CD4-positive, alpha-beta T cell treated with Interleukin-21 for 1 hour (primary cell): ENCODE measurements at places on chromosomes 11 and 22.

GRCh38 chr11:33172996-33173395, 11.7 kb upstream of the CSTF3 start:
- no peak for DNase-seq

DNA sequence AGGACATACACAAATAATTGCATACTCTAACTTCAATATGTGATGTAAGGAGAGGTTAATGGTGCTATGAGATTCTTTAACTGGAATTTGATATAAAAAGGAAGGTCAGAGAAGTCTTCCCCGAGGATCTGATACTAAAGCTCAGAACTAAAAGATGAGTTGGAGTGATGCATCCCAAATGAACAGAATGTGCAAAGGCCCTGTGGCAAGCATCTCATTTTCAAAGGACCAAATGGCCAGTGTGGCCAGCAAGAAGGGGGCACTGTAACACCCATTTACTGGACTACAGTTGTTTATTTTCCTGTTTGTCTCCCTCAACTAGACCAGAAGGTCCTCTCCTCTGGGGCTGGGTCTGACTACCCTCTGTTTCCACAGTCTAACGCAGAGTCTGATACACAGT, 114.9 kb upstream of the ASPHD2 start:
- no peak for DNase-seq

GRCh38 chr11:118073554-118073953, 3.3 kb upstream of the TMPRSS4 start:
- DNase-seq = no peak

DNA sequence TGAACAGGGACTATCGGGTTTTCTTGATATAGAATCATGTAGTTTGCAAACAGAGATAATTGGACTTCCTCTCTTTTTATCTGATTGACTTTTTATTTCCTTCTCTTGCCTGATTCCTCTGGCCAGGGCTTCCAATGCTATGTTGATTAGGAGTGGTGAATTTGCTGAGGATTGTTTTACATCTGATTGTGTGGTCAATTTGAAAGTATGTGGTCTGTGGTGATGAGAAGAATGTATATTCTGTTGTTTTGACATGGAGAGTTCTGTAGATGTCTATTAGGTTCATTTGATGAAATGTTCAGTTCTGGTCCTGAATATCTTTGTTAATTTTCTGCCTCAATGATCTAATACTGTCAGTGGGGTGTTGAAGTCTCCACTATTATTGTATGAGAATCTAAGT, 713.2 kb upstream of the CCDC179 start:
- no peak for DNase-seq

- no peak for DNase-seq
Measured at GRCh38 chr22:50601669-50602337, 1.2 kb downstream of the MAPK8IP2 start.

- no peak for DNase-seq
Measured at GRCh38 chr11:47631473-47631872, 10.9 kb downstream of the MTCH2 start.
